ENCODE measurements at places on chromosomes 1 and 21.

GRCh38 chr21:19237608-19238007 is 834.0 kb upstream of the TMPRSS15 start:
- DNase-seq = no peak

DNA sequence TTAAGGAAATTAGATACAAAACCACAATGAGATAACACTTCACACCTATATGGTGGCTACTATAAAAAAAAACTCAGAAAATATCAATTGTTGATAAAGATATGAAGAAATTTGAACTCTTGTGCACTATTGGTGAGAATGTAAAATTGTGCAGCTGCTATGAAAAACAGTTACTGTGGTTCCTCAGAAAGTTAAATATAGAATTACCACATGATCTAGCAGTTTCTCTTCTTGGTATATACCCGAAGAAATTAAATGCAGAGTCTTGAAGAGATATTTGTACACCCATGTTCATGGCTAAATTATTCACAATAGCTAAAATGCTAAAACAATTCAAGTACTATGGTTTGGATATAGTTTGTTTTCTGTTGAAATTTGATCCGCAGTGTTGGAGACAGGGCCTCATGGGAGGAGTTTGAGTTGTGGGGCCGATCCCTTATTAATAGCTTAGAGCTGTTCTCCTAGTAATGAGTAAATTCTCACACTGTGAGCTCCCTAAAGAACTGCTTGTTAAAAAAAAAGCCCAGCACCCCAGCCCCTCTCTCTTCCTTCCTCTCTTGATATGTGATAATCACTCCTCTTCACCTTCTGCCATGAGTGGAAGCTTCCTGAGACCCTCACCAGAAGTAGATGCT is 1412.1 kb downstream of the PLA2G4A start:
- no peak for DNase-seq

DNA sequence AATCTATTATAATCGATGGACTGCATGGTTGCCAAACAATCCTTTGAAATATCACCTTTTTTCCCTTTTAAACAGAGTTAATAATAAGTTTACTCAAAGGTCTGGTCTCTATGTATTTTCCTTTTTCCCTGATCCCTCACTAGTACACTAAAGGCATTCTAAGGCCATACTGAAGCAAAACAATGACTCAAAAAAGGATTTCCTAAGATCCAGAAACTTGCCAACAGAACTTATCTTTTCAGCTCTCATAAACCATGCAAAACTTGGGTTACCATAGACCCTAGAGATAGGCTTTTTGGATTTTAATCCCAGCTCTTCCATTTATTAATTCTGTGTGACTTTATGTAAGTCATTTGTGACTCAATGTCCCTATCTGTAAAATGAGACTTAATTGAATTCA is 77.1 kb downstream of the IFI44 start:
- DNase-seq = no peak

- no peak for DNase-seq
Observed at GRCh38 chr1:232966663-232967062, 16.3 kb downstream of the NTPCR start.

DNA sequence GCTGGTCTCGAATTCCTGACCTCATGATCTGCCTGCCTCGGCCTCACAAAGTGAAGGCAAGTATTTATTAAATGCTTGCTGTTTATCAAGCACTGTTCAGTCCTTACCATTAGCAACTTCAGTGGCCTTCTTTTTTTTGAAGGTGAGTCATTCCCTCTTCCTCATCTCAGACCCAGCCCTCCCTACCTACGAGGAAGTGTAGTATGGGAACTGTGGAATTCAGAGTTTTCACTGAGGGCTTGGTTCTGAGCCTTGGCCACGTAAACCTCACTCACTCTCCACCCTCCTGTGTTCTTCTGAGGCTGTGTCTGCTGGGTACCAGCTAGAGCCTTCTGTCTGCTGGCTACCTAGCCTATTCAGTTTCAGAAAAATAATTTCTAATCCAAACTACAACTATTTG is 218.3 kb upstream of the SGIP1 start:
- DNase-seq = no peak

DNA sequence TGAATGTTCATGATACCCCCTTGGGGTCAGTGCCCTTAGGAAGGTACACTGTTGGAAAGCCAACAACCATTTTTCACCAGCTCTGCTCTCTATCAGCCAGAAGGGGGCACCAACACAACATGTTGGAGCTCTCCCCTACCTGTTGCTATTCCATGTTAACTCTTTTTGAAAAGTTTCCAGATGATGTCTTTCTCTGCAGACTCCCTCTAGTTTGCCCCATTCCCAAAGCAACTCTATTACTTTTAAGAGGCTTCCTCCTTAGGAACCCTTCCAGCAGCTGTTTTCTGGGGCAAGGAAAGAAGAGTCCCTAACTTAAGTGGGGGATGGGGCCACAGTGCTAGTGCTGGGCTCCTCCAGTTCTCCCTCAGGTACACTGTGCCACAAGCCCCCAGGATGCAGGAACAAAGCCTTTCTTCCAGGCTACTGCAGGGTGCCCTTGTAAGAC is 22.9 kb upstream of the NDC1 start:
- peak; percentile 86 for DNase-seq
